ENCODE measurements at places on chromosomes 6 and 20.

GRCh38 chr20:61024390-61024789 lies 227.7 kb upstream of the CDH4 start:
- H3K36me3 ChIP-seq, result no peaks in the 10 kb centered on the region
- no peaks in the 10 kb centered on the region for H3K4me1 ChIP-seq
- no peaks in the 10 kb centered on the region for H3K27me3 ChIP-seq
- H3K4me3 ChIP-seq, result no peak overlapping the region

GRCh38 chr6:127618729-127619128 lies 41.8 kb downstream of the C6orf58 start:
- H3K27me3 ChIP-seq, result no peaks in the 10 kb centered on the region
- H3K4me3 ChIP-seq, result no peak overlapping the region
- H3K36me3 ChIP-seq, result no peaks in the 10 kb centered on the region
- DNase-seq, result no peak
- no peaks in the 10 kb centered on the region for H3K4me1 ChIP-seq
- no peak overlapping the region for H3K27ac ChIP-seq

DNA sequence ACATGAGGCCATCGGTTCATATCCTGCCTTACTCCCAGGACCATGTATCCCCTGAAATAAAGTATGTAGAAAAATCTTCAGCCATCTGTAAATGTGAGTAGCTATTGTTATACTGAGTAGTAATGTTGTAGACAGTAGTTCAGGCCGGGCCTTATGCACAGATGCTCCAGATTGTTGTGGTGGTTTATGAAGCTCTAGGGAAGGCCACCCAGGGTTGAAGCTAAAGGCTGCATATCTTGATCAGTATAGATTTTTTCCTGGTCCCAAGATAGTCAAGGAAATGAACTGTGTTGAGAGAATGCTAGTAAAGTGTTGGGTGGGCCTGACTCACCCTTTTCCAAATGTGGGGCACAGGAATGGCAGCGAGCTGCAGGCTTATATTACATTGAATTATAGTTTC lies 81.4 kb downstream of the FNDC1 start:
- no peak for DNase-seq
- H3K27me3 ChIP-seq, result peaks cover 2% of the 10 kb centered on the region
- no peak overlapping the region for H3K4me3 ChIP-seq
- H3K27ac ChIP-seq, result no peak overlapping the region
- no peaks in the 10 kb centered on the region for H3K36me3 ChIP-seq

DNA sequence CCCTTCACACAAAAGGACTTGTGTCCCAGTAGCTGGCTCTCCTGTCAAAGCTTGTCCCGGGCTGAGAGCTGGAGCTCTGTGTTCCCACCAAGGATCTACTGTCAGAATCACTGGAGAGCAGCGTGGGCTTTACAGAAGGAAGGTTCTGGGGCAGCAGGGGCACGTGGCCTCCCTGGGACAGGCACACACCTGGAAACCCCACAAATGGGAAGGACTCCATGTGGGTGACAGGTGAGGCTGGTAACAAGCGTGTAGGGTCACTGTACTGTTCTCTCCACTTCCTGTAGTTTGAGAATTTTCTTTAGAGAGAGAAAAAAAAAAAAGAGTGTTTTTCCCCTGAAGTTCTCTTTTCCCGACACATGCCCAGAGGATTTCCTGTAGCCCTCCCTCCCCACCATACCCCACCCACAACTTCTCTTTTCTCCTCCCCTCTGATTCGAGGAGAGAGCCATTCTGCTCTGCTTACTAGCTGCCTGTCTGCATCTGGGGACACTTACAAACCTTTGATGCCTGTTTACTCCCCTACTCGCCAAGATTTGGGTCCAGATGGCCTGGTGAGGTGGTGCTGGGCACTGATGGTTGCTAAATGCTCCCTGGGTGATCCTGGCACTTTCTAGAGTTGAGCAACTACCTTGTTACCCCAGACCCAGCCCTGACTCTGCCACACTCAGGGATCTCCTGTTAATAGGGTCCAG lies 84.1 kb upstream of the SIRPA start:
- H3K4me1 ChIP-seq, result peaks cover 12% of the 10 kb centered on the region
- peaks cover 23% of the 10 kb centered on the region for H3K27me3 ChIP-seq
- no peak overlapping the region for H3K4me3 ChIP-seq
- no peak for DNase-seq

DNA sequence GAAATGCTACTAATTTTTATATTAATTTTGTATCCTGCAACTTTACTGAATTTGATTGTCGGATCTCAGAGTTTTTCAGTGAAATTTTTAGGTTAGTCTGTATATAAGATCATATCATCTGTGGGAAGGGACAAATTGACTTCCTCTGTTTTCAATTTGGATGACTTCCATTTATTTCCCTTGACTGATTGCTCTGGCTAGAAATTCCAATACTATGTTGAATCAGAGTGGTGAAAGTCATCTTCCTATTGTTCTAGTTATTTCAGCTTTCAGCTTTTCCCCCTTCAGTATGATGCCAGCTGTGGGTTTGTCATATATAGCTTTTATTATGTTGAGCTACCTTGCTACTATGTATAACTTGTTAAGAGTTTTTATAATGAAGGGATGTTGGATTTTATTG lies 771.2 kb downstream of the KIF16B start:
- H3K27me3 ChIP-seq, result no peaks in the 10 kb centered on the region
- no peaks in the 10 kb centered on the region for H3K36me3 ChIP-seq
- H3K4me1 ChIP-seq, result no peaks in the 10 kb centered on the region

DNA sequence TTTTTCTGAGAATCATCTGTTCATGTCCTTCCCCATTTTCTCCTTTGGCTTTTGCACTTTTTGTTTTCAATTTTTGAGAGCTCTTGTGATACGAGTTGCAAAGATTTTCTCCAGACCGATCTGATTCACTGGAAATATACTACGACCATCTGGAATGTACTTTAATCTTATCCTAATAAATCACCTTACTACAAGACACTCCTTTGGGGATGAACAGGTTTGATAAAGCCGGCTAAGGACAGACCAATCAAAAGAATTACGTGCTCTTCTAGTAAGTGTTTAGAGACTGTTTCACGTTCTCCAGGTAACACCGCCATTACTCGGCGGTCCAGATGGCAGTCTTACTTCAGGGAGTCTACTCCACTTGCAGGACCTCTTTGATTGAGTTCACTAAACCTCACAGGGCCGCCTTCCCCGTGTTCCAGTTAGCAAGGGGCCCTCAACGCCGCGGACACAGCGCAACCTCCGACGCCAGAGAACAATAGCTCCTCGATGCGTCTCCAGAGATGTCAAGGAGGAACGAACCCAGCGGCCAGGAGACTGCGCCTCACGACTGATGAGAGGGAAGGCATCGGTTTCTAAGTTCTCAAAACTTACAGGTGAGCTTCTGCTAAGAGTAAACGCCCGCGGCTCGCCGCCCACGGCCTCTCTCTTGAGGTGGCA lies 920 bp upstream of the WTAP start:
- H3K27ac ChIP-seq, result peak overlapping the region; percentile 100
- peaks cover 18% of the 10 kb centered on the region for H3K36me3 ChIP-seq
- no peaks in the 10 kb centered on the region for H3K27me3 ChIP-seq
- no peak for DNase-seq
- H3K4me3 ChIP-seq, result peak overlapping the region; percentile 79
- peaks cover 6% of the 10 kb centered on the region for H3K4me1 ChIP-seq

DNA sequence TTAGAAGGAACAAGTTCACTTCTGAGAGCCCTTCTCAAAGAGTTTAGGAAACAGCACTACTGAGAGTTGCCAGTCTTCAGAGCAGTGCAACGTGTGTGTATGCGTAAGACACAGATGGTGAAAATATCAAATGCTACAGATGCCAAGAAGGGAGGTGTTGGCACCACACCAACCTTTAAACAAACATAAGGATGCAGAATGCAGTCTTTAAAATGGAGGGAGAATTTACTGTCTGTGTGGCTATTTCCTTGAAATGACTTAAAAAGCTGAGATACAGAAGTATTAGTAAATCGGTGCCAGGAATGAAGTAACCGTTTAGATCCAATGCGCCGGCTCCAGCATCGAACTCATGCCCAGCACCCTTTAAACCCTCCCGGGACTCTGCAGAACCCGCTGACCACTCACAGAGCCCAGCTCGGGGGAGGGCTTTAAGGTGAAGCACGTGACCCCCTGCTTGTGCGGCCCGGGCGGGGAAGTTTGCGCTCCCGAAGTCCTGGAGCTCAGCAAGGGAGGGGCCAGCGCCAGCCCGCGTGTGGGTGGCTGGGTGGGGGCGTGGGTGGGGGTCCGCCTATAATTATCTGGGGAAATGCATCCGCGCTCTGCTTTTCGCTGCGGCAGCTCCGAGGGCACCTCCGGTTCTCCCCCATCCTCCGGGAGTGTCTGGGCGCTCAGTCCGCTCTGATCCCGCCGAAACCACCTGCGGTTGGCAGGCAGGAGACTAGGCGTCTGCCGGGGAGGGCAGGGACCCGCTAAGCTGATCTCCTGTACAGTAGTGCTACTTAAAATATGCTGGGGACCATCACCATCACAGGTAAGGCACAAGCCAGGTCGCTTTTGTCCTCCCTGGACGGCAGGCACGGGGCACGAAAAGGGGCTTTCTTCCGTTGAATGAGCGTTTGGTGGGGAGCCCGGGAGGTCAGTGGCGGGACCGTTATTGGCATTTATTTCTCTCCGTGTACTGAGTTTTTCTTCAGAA lies 66.0 kb downstream of the ZBTB2 start:
- H3K4me1 ChIP-seq, result peaks cover 12% of the 10 kb centered on the region
- no peak for DNase-seq
- peaks cover 25% of the 10 kb centered on the region for H3K27me3 ChIP-seq

DNA sequence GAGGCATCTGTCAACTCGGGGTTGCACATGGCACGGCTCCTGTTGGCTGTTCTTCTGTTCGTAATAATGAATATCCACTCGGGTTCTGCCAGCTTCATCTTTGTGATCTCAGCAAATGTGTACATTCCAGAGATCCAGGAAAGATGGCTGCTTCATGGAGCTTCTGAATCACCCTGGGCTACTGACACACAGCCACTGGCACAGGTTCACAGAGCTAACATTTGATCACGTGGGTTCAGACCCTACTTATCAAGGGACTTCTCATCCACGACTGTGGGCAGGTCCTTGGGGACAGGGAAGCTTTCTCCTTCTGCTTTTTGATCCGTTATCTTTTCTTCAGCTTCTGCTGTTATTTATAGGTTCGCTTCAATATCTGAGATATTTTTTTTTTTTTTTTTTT lies 18.1 kb downstream of the PPP1R3G start:
- no peaks in the 10 kb centered on the region for H3K36me3 ChIP-seq
- H3K27ac ChIP-seq, result no peak overlapping the region
- no peak overlapping the region for H3K4me3 ChIP-seq
- no peaks in the 10 kb centered on the region for H3K4me1 ChIP-seq
- DNase-seq, result no peak
- H3K27me3 ChIP-seq, result no peaks in the 10 kb centered on the region

DNA sequence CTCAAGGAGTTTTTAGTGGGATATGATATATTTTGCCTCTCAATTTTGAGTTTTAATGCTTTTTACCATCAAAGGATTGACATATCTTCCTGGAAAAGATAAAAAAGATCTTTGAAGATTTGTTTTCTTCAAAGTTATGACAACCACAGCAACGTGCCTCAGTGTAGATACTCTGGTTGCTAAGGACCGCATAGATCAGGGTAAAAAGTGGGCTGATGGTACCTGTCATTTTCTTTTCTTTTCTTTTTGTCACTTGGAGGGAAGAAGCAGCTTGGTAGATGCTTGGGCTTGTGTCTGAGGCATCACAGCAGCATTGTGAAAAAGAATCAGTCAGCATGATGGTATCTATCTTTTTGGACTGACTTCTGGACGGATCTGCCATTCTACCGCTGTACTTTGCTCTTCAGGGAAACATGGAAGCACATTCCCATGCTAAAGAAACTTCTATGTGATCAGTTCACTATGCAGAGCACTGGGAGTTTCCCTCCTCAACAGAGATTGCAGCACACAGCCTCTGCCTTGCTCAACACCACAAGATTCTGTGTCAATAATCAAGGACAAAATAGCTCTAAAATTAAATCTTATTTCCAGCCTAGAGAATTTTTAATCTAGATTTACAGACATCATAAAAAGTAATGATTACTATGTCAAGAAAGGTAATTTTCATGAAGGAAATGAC lies 54.8 kb upstream of the SGK1 start:
- no peak for DNase-seq
- H3K27ac ChIP-seq, result peak overlapping the region; percentile 23
- peaks cover 17% of the 10 kb centered on the region for H3K4me1 ChIP-seq

- H3K27me3 ChIP-seq, result no peaks in the 10 kb centered on the region
- H3K4me3 ChIP-seq, result peak within 1 kb of the TSS; percentile 55
- no peaks in the 10 kb centered on the region for H3K4me1 ChIP-seq
- peak within 1 kb of the TSS; percentile 19 for H3K27ac ChIP-seq
- DNase-seq, result peak; percentile 67
Observed at GRCh38 chr6:87322304-87323212, at the start of gene SMIM8. TSS of gene SMIM8 (plus strand) at chr6:87322588. CDS start at chr6:87337032, 14,444 bp downstream.

GRCh38 chr20:44796311-44796710 lies 14.0 kb downstream of the RIMS4 start:
- H3K36me3 ChIP-seq, result no peaks in the 10 kb centered on the region
- DNase-seq, result no peak
- no peak overlapping the region for H3K27ac ChIP-seq
- no peak overlapping the region for H3K4me3 ChIP-seq
- H3K4me1 ChIP-seq, result no peaks in the 10 kb centered on the region
- H3K27me3 ChIP-seq, result no peaks in the 10 kb centered on the region

GRCh38 chr20:25580711-25581110 lies 4.6 kb downstream of the NINL start:
- H3K27me3 ChIP-seq, result peaks cover 7% of the 10 kb centered on the region
- peaks cover 12% of the 10 kb centered on the region for H3K4me1 ChIP-seq
- H3K4me3 ChIP-seq, result no peak overlapping the region
- no peak overlapping the region for H3K27ac ChIP-seq
- DNase-seq, result no peak

DNA sequence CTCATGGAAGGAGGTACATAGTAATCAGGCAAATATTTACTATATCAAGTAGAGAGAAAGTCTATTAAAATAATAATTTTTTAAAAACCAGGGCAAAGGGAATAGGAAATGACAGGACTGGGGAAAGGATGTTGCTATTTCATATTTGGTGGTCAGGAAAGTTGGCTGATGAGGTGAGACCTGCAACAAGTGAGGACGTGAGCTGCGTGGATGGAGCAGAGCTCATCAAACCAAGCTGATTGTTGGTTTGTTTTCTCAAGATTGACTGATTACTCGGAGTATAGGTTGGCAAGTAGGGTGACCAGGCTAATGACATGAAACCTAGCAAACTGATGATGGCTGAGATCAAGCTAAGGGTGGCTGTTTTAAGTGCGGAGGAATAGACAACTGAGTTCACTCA lies 6.0 kb downstream of the GJA1 start:
- H3K27me3 ChIP-seq, result peaks cover 19% of the 10 kb centered on the region
- H3K4me1 ChIP-seq, result peaks cover 2% of the 10 kb centered on the region
- no peak for DNase-seq
- H3K4me3 ChIP-seq, result no peak overlapping the region

DNA sequence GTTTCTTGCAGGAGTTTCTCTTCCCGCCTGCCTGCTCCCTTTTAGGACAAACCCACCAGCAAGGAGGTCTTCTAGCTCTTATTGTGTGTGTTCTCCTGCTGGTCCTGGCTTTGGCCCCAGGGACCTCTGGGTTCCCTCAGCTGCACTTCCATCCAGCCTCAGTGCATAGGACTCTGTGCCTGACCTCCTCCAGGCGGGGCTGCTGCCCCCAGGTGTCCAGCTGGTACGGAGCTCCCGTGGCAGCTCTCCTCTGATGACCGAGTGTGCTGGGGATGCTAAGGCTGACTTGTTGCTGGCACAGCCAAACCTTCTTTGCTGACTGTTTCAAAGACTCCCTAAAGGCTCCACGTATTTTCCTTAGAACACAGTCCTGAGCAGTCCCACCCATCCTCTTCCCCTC lies 167.6 kb upstream of the PROKR2 start:
- DNase-seq, result no peak
- H3K27ac ChIP-seq, result no peak overlapping the region
- no peak overlapping the region for H3K4me3 ChIP-seq
- no peaks in the 10 kb centered on the region for H3K27me3 ChIP-seq
